ENCODE measurements at places on chromosomes 4 and X.
A peak's percentile ranks its signal among the peaks of the same experiment; 100 is the strongest.

DNA sequence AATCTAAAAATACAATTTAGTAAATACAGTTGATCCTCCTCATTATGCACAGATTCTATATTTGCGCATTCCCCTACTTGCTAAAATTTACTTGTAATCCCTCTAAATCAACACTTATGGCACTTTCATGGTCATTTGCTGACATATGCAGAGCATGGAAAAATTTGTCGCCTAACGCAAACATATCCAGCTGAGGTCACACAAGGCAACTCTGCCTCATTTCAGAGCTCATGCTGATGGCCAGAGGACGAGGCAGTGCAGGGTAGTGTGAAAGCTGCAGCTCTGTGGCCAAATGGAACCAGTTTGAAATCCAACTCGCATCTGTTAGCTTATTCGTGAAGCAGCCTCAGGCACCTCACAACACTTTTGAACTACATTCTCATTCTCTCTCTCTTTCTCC lies 39.7 kb upstream of the KLHL2 start:
- DNase-seq = no peak

DNA sequence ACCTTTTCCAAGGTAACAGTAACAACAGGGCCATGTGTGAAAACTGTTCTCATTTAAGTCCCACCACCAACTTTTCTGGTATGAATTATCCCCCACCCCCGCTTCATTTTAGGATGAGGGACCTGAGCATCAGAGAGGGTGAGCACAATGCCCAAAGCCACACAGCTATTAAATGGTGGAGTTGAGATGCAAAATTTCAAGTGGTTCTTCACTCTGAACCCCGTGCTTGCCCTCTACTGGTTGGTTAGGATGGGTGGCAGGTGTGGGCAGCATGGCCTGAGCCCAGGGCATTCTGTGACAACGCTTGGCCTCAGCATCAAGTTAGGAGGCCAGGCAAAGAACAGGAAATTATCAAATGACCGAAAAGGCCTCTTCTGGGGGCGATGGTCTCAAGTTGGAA lies 33.5 kb downstream of the MED28 start:
- no peak for DNase-seq

- no peak for DNase-seq
Measured at GRCh38 chrX:53356186-53356585, 66.3 kb downstream of the SMC1A start.

- no peak for DNase-seq
Measured at GRCh38 chrX:25005382-25006185, 10.2 kb downstream of the ARX start.

GRCh38 chr4:52407545-52407944 lies 251.6 kb downstream of the USP46 start:
- no peak for DNase-seq

DNA sequence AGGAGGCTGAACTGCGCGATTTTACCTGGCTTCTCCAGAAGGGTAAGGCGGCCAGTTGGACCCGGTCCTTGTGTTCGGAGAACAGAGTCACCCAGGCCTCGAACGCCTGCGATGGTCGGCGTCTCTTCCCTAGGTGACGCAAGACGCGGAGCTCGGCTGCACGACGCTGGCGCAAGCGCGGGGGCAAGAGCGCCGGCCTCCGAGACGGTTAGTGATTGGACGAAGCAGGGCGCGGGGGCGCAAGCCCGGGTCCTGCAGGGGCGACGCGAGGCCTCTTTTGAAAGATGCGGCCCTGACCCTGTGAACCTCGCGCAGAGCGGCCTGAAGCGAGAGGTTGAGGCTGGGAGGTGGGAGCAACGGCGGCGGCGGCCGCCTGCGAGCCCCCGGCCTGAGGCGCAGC lies 428 bp downstream of the ADAD1 start:
- DNase-seq = no peak

DNA sequence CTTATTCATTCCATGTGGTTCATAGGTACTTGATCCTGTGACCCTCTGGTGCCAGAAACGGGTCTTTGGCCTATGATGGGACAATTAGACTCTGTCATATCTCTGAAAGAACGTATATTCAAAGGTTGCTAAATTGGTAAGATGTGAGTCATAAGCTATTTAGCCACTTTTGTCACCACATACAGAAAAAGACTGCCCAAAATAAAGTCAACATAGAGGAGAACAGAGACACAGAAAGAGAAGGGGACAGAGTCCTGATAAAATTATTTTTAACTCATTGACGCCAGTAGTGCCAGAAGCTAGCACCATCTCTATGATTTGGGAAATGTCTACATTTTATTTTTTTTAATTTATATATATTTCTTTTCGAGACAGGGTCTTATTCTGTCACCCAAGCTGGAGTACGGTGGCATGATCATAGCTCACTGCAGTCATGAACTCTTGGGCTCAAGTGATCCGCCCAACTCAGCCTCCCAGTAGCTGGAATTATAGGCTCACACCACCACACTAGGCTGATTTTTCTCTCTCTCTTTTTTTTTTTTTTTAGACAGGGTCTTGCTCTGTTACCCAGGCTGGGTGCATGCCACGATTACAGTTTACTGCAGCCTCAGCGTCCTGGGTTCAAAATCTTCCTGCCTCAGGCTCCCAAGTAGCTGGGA lies 92.1 kb upstream of the COX18 start:
- no peak for DNase-seq

- no peak for DNase-seq
Measured at GRCh38 chrX:28988246-28988645, 401.0 kb downstream of the IL1RAPL1 start.

GRCh38 chr4:11420327-11420726 lies 8.4 kb downstream of the HS3ST1 start:
- no peak for DNase-seq

DNA sequence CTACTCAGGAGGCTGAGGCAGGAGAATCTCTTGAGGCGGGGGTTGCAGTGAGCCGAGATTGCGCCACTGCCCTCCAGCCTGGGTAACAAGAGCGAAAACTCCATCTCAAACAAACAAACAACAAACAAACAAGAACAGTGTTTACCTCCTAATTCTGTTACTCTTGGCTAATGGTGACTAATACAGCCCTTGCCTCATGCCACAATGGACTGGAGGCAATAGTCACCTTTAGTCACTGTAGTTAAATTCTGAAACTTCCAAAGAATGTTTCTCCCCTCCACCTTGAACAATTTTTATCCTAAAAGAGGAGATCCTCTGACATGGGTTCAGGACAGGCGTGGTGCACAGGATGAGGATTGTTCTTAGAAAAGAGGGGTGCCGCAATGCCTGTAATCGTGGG lies 241.2 kb upstream of the CTSO start:
- no peak for DNase-seq

- DNase-seq = no peak
Measured at GRCh38 chr4:163042306-163042705, 124.4 kb downstream of the NAF1 start.

DNA sequence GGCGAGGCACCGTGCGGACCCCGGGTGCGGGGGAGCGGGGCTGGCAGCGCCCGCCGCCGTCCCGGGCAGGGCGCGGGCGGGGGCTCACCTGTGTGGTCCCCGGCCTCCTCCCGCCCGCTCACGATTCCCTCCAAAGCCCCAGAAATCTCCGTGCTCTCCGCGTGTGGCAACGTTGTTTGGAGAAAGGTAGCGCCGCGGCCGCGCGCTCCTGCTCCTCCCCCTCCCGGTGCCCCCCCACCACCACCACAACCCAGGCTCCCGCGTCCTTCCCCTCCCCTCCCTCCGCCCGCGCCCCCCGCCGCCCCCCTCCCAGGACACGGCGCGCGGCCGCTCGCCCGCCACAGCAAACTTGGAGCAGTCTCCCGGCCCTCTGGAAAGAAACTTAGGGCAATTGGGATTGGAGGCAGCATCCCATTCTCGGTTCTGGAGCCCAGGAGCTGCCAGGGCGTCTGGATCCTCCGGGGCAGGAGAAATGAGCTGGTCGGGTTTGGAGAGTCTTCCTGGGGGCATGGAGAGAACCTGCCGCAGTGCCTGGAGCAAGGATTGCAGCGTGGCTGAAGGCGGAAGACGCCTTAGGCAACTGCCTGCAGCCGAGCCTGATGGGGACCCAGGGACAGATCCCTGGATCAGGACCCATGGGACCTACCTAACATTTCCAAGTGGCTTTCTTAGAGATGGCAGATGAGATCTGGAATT lies 855 bp downstream of the KLF3 start:
- DNase-seq = no peak

GRCh38 chr4:6703786-6704185 lies 5.9 kb downstream of the MRFAP1L1 start:
- DNase-seq = no peak

DNA sequence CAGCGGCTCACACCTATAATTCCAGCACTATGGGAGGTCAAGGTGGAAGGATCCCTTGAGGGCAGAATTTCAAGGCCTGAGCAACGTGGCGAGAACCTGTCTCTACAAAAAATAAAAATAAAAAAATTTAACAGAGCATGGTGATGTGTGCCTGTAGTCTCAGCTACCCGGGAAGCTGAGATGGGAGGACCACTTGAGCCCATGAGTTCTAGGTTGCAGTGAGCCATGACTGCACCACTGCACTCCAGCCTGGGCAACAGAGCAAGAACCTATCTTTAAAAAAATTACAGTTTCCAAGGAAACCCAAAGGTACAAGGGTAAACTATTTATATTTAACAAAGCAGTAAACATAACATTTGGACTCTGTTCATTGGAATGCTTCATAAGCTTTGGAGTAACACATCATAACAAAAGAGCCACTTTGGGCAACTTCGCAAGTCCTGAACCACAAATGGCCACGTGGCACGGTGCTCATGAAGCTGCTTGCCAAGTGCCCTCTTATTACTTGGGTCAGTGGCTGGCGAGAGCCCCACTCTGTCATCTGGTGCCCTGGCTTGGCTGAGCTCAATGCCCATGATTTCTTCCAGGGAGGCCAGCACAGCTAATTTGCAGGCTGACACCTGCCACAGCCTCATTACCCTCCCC lies 165.6 kb downstream of the SH3KBP1 start:
- no peak for DNase-seq

DNA sequence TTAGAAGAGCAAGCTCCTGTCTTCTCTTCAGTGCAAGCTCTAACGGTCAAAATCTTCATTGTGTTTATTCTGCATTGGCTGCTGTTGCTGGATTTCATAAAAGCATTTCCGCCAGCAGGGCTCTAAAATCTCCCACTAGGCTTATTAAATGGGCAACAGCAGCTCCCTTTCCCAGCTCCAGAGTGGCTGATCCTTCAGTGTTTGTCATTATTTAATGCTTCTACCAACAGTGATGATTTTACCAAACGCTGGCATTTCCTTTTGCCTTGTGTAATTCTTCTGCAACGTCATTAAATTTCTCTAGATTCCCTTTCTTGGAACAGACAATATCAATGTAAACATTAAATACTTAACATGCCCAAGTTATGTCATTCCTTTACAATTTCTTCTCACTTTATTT lies 20.1 kb downstream of the SLC7A11 start:
- peak; percentile 73 for DNase-seq

GRCh38 chr4:6230827-6231662 lies 30.7 kb upstream of the JAKMIP1 start:
- no peak for DNase-seq

DNA sequence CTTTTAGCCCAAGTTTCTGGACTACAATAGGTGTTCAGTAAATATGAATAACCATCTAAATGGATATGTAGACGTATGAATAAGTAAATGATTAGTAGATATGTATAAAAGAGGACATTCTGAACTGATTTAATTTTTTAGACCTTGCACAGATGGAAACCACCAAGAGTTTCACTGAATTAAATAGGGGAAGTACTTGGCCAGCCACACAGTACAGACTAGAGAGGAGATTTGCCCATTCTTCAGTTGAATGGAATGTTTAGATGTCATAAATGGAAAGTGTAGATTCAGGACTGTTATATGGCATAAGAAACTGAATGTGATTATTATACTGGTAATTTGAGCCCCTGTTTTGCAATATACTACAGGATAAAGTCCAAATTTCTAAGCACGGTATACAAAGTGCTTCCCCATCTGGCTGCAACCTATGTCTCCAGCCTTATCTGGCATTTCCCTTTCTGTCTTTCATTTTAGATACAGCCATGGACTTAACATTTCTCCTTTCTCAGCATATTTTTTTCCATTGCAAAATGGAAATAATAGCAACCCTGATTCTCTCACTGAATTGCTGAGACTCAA lies 137.8 kb upstream of the HS3ST1 start:
- DNase-seq = no peak

DNA sequence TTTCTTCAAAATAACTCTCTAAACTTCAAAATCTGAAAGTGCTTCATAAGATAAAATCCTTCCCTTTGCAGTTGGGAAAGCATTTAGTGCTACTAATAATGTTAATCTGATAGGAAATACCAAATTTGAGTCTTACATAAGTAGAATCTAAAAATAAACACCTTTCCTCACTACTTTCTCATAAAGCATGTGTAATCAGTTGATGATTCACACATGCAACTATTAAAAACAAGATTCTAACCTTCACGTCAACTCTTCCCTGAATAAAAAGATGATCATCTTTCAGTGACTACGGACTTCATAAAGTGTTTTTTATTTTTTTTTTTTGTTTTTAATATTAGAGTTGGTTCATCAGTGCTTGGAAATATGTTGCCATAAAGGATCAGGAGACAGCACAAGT lies 172.6 kb downstream of the ACTRT1 start:
- DNase-seq = no peak
